ENCODE measurements at places on chromosomes 7 and 10.

- DNase-seq: no peak
These were observed 102.9 kb downstream of the FAM204A start for GRCh38 chr10:118239236-118239630.

DNA sequence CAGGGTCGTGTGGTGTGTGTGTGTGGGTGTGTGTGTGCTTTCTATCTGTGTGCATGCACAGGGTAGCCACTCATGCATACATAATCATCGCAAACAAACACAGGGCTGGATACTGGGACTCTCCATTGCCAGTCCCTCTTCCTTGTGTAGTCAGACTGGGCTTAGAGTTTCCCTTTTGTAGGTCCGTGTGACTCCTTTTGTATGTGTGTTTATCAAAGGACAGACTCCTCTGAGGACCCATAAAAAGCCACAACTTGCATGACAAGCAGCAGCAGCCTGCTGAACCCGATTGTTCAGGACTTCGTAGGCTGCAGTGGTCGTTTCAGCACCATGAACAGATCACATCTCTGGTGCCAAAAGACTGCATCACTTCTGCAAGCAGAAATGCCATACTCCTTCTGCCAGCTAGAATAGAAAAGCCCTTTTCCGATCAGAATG is 895 bp downstream of the VSTM2A start:
- no peak for DNase-seq

DNA sequence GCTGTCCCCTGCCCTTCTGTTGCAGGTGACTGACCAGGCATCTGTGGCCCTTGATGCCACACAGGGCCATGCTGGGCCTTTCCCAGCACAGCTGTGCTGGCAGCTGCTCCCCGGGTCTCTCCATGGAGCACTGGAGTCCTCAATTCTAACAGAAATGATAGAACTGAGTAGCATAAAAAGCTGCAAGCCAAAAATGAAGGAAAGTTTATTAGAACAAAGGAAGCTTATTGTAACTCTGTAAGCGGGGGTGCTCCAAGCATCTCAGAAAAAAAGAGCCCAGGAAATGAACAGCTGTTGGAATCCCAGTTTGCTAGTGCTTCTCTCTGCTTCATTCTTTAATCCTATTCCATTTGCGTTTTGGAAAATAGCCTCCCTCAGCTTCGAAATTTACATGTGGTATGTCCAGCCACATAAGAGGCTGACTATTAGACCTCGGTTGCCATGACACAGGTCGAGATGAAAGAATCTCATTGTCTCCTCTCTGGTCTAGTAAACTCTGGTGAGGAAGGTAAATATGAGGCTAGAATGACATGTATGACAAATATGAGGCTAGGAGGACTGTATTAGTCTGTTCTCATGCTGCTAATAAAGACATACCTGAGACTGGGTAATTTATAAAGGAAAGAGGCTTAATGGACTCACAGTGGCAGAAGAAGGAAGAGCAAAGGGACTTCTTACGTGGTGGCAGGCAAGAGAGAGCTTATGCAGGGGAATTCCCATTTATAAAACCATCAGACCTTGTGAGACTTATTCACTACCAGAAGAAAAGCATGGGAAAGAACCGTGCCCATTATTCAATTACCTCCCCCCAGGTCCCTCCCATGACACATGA is 23.7 kb downstream of the EPDR1 start:
- DNase-seq: peak; percentile 29

GRCh38 chr7:77549106-77549870 is 12.2 kb downstream of the PTPN12 start:
- DNase-seq: no peak

DNA sequence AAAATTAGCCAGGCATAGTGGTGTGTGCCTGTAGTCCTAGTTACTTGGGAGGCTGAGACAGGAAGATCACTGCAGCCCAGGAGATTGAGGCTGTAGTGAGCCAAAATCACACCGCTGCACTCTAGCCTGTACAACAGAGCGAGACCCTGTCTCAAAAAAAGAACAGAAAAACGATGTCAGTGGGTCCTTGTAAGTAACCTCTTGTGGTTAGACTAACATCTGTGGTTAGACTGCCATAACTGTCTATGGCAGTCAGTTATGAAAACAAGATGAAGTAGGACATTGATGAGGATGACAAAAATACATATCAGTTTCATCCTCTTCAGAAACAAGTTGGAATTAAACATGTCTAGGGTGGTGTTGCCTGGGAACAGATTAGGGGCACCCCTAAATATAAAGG is 53.3 kb downstream of the AKAP9 start:
- no peak for DNase-seq

DNA sequence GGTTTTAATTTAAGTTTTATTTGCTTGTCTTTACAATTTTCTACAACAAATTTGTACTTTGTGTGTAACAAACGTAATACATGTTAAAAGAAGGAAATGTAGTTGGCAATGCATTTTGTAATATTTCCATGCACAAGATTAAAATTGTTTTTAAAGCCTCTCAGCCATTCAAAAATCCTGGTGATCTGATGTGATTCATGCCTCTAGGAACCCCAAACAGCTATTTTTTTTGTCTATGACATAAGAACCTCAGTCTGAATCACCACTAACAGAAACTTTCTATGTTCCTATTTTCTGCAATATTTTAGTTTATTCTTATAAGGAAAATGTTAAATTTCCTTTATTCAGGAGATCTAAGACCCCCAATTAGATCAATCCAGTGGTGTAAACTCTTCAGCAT is 183.1 kb upstream of the YAE1 start:
- DNase-seq: no peak

GRCh38 chr7:28297801-28298459 is 114.4 kb upstream of the CREB5 start:
- DNase-seq: no peak

- DNase-seq: no peak
These were observed 28.5 kb upstream of the ASCC1 start for GRCh38 chr10:72244573-72245038.

DNA sequence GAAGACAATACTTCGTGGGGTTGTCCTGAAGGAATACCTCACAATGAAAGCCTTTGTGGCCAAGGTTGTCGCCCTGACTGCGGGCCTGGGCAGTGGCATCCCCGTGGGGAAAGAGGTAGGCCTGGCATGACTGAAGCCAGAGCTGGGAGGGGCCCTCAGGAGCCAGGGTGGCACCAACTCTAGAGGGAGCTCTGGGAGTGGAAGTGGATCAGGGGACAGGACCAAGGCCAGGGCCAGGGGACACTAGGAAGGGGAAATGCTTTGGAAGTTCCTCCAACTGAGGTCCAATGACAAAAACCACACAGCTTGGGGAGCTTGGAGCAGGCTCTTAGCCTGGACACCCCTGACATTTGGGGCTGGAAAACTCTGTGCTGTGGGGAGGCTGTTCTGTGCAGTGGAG is 5.8 kb downstream of the CLCN1 start:
- DNase-seq: no peak

GRCh38 chr10:21688870-21689269 is 154.8 kb downstream of the MLLT10 start:
- no peak for DNase-seq

DNA sequence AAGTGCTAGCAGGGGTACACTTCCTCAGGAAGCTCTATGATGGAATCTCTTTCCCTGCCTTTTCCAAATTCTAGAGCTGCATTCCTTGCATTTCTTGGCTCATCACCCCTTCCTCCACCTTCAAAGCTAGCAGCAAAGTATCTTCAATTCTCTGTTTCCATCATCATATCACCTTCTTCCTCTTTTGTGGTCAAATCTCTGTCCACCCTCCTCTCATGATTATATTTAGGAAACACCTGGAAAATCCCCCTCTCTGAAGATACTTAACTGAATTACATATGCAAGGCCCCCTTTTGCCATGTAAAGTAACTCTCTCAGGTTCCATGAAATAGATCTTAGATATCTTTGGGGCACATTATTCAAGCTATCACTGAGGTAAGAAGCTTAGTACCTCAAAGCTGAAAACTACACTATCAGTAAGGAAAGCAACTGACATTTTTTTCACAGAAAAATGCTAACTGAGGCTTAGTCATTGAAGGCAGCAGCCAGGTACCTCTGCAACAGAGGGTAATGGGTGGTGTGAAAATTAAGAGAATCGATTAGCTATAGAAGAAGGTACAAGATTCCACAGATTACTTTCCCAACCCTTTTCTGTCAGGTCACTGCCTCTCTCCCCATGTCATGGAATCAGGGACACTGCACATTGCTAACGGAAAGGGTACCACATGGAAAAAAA is 197.3 kb downstream of the MACC1 start:
- no peak for DNase-seq

GRCh38 chr10:110355922-110356627 is 51.4 kb upstream of the SMNDC1 start:
- DNase-seq: no peak

GRCh38 chr7:116517626-116518025 is 7.2 kb upstream of the CAV1 start:
- DNase-seq: no peak

DNA sequence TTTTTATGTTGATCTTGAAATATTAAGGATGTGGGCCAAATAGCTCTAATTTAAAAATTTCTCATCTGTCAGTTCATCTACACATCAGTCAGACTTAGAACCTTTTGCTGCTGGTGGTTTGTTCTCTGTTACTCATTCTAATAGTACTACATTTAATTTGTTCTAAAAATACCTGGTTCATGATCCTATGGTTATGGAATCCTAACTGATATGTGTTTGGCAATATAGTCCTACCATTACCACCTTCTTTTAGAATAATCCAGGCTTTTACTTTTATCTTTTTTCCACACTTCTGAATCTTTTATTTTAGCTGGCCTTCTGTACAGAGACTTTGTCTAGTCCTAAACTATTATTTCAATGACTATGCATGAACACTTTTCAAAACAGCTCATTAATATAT is 116.9 kb downstream of the SVOPL start:
- no peak for DNase-seq

GRCh38 chr10:1215862-1216573 is 159.8 kb downstream of the WDR37 start:
- DNase-seq: no peak

DNA sequence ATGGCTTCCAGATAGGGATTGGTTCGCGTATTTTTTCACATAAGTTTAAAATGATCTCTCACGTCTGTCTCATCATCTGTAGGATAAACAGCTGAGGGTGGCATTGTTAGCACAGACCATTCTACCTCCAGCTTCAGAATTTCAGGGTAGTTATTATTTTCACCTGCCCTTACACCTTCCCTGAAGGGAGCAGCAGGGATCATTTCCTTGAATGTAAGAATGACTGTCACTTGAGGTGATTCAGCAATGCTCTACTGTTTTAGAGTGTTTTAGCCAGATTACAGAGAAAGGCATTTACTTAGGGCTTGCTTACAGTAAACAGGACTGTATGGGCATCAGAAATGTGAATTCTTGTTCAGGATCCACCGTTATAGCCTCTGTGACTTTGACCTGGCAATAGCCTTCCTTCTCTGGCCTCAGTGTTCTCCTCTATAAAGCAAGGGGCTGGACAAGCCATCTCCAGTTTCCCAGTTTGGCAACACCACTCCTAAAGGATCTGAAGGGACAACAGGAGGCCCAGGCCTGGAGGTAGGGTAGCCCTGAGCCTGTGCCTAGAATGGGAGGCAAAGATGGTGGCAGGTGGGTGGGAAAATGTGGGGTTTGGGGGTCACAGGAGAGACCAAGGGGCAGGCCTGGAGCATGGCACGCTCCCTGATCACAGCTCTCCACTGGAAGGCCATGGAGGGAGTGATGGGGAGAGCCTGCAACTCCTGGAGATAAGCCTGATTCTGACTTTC is 1.2 kb upstream of the IGFBP1 start:
- DNase-seq: no peak

GRCh38 chr7:96418581-96418980 is 96.7 kb upstream of the SLC25A13 start:
- DNase-seq: no peak

DNA sequence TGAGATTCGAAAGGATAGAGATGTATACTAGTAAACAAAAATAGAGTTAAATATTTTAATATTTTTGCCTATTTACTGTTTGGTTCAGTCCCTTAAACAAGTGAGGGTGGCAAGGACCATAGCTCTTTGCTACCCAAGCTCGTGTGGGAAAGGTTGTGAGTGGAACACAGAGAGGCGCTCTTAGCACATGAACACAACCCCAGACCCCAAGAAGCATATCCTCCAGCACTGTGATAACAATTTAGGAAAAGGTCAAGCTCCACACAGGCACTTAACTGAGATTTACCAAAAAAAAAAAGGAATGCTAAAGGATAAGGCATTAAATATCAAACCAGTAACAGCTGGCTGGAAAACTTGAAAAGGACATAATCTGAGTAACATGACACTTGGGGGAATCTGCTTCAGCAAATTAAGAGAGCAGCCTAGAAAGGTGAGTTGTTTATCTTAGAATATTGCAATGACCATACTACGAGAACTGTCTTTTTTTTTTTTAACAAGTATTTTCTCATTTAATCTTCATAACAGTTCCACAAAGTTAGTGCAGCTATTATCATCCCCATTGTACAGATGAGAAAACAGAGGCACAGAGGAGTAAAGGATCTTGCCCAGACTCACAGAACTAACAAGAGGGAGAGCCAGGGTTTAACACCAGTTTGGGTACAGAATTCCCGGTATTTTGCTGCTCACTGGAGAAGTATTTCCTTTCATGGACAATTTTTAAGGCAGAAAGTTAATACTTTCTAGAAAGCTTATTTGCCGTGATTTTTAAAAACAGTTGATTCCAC is 303.5 kb upstream of the AOAH start:
- no peak for DNase-seq

DNA sequence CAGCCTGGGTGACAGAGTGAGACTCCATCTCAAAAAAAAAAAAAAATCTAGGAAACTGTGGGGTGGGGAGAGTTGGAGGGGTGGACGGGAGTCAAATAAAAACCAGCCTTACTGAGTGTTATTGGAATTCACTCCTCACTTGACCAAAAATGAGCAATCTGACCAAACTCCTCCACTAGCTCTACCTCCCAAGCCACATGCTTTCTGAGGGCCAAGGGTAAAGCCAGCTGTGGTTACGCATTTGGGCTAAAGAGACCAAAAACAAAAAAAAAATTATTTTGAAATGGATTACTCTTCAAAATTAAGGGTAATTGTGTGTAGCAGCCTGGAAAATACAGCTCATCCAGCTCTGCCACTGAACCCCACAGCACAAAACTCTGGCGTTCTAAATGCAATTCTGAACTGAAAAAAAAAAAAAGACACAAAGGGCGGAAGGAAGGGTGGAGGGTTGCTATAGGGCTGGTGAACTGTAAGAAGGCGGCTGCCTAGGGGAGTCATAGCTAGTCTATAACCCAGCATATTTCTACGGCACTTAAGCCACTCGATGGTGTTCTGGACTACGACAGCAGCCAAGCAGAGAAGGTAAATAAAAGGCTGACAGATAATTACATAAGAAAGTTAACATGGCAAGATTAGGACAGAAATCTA is 7.8 kb downstream of the ELMO1 start:
- DNase-seq: no peak

GRCh38 chr7:105636982-105637381 is 55.7 kb upstream of the EFCAB10 start:
- DNase-seq: no peak

DNA sequence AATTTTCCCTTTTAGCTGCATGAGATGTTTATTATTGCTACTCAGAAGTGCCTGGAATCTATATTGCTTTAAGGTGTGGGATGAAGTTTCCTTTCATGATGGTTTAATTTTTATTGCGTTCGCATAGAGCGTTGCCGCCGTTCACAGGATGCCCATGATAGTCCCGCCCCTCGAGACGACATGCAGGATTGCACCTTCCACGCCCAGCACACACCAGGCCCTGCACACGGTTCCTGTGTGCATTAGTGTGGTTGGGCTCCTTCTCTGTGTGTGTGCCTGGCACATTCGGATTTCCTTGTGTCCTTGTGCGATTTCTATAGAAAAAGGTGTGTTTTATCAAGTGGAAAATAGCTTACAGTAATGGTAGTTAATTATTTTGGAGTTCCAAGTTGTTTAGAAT is 42.1 kb downstream of the MGMT start:
- DNase-seq: no peak
